ENCODE measurements at places on chromosomes 12 and 14. TPM values are rescaled to one million over a fixed set of nuclear protein-coding genes. Genes with fewer than 3 reads are reported as not detected.

The IL23A gene
- total RNA-seq, result 0.22 TPM

The PIK3C2G gene
- not detected for total RNA-seq

The SLCO1B1 gene
- 0.39 TPM for total RNA-seq

The SMCO2 gene
- total RNA-seq, result 0.17 TPM

The CCNB1IP1 gene
- total RNA-seq, result 37.6 TPM

The CLEC9A gene
- not detected for total RNA-seq

The PHETA1 gene
- 7.9 TPM for total RNA-seq

The MTERF2 gene
- total RNA-seq, result 3.9 TPM

The SALL2 gene
- 1.0 TPM for total RNA-seq

The ERP27 gene
- not detected for total RNA-seq

The OGFOD2 gene
- total RNA-seq, result 11.0 TPM

The CLEC2A gene
- not detected for total RNA-seq

The NELL2 gene
- total RNA-seq, result 0.11 TPM

The RPL10L gene
- total RNA-seq, result not detected
